Fibroblast of skin of right biceps (primary cell): ENCODE measurements at places on chromosomes 11 and 22.
A peak's percentile ranks its signal among the peaks of the same experiment; 100 is the strongest.

- DNase-seq = peak; percentile 33
These were observed 737 bp downstream of the RBM4 start for GRCh38 chr11:66639066-66639813.

- DNase-seq = no peak
These were observed 248.1 kb downstream of the DLG2 start for GRCh38 chr11:85379066-85379465.

DNA sequence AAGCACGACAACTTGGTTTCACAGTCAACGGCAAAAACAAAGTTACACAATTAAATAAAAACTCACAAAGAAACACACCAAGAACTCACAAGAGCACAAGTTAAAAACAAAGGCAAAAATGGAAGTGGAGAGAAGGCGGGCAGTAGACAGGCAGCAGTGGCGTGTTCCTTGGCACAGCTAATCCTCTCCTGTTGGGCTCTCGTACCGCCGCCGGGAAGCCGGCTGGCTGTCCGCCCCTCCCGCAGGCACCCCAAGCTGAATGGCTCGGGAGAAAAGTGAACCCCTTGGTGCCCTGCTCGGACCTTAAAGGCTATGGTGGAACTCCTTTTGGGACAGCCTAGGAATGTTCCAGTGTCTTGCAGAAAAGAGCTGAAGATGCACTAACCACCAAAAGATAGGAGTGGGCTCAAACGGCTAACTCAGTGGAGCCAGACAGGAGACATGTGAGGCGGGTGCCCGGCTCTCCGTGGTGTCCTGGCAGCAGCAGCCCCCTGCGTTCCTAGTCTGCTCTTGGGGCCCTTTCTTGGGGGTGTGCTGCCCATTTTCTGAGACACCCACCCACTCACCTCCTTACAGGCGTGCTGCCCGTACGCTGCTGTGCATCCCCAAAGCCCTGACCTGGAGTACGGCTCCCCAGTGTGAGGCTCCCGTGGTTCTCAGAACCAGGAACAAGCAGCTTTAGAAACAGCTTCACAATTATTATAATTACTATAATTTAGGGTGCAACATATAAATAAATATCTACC, 86.1 kb upstream of the BID start:
- no peak for DNase-seq

GRCh38 chr11:12668166-12668565, 6.1 kb upstream of the TEAD1 start:
- DNase-seq = no peak

- no peak for DNase-seq
These were observed 36.7 kb downstream of the SMC1B start for GRCh38 chr22:45376703-45377102.

DNA sequence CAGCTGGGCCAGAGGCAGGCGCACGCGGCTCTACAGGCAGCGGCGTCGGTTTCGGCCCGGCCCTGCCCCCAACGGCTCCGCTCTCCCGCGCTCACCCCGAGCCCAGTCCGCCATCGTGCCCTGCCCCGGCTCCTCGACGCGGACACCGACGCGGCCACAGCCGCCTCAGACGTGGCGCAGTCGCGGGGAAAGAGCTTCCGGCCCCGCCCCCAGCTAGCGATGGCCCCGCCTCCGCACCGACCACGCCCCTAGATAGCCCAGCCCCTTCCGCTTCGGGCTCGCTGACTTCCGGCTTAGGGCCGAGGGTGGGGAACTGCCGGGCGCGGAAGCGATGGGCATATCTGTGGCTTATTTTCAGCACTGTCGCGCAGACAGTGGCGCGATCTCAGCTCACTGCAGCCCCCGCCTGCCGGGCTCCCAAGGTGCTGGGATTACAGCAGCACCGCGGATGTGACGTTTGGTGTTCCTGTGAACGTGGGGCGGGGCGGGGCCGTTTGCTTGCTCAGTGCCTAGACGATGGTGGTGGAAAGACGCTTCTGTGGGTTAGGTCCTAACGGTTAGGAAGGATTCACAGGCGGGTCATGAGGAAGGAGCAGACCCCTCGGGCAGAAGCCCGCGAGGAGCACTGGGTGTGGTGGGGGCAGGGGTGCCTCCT, at the start of the genes BET1L and RIC8A:
Gene BET1L (minus strand): TSS at position 192 of the 655 bp plus-strand sequence. CDS start 78 bp downstream, at position 114.
Gene RIC8A (plus strand): TSS at position 501 of the 655 bp plus-strand sequence. CDS start 1,147 bp downstream, outside the sequence.
- DNase-seq = peak; percentile 99

DNA sequence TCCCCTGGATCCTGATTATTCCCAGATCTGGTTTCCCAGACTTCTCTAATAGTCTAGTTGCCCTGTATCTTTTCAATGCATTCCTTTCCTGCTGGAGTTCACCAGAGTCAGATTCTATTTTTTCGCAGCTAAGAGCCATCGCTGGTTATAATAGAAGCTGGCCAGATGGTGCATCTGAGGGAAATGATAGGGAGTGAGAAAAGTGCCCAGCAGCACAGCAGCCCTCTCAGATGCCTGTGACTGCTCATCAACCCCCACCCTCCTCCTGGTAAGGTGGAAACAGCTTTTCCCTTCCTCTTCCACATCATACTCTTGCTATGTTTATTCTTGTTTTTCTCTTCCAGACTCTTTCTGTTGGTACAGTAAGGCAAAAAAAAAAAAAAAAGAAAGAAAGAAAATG, 12.8 kb downstream of the OR8A1 start:
- DNase-seq = no peak

DNA sequence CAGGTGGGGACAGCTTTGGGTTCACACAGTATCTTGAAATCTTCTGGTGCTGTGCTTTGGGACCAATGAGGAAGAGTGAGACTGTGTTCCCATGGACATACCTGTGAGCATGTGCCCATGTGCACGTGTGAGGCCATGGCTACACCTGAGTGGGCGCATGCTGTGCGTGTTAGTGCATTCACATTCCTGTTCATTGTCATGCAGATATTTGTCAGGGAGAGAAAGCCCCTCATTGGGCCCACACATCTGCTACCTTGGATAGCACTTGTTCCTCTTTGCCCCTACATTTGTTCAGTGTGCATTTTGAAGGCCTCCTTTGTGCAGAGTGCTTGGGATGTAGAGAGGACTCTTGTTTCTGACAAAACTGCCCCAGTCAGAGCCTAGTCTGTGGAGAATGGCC, 154.3 kb upstream of the E2F8 start:
- no peak for DNase-seq

- DNase-seq = no peak
These were observed 4.2 kb downstream of the ELF5 start for GRCh38 chr11:34509336-34509876.

DNA sequence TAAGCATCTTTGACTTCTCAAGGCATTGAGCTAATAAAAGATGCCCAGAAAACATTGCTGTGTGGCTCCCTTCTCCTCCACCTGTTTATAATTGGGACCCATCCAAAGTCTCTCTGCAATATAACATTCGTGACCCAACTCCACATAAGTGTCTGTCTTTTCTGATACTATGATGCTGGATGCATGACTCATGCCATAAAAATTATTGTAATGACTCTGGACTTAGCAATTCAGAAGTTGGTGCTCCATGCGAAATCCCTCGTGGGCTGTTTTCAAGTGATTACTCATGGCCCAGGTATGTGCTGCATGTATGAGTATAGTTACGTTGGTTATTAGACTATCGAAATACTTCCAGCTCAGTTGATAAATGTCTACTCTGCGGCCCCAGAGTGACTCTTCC, 11.7 kb downstream of the FJX1 start:
- DNase-seq = peak; percentile 100

- DNase-seq = peak; percentile 36
These were observed 16.7 kb upstream of the TXNRD2 start for GRCh38 chr22:19958083-19959042.

- peak; percentile 41 for DNase-seq
These were observed 9.0 kb upstream of the MALAT1 start for GRCh38 chr11:65489706-65490320.

DNA sequence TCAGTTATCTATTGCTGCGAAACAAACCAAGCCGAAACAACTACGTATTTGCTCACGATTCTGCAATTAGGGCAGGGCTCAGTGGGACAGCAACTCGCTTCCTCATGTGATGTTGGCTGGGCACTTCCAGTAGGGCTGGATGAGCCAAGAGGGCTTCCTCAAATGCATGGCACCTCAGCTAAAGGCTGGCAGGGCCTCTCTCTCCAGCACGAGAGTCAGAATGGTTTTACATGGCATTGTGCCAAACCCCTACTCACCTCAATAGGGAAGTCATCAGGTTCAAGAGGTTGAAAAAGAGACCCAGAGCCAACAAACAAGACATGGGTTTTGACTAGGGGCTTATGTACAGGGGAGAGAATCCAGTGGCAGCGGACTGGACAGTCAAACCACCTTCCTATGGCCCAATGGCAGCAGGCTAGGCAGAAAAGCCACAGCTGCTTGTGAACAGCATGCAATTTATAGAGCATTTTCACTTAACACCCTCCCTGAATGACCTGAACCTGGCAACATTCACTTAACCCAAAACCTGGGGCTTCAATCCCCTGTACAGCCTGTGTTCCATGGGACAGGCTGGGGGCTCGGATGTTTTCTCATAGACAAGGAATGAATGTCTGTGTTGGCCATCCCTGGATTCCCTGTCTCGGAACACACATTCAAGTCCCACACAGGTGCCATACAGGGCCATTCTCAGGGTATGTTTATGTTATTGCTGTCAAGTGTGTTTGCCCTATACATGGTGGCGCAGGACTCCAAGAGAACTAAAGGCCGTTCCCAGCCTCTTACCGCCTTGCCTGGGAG, 154.2 kb upstream of the NAV2 start:
- DNase-seq = no peak

DNA sequence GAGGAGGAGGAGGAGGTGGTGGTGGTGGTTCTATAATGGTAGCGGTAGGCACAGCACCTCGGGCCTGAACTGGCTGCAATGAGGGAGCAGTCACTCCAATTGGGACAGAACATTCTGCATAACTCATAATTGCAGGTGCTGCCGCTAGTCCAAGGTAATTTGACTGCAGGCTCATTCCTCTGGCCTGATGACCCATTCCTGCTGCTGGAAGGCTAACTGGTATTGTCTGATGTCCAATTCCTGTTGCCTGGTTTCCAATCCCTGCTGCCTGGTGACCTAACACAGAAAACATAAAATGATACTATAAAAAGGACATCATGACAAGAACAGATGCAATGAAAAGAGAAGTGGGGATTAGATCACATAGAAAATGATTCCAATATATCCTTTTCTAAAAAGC, 7.9 kb upstream of the AGBL2 start:
- DNase-seq = no peak

DNA sequence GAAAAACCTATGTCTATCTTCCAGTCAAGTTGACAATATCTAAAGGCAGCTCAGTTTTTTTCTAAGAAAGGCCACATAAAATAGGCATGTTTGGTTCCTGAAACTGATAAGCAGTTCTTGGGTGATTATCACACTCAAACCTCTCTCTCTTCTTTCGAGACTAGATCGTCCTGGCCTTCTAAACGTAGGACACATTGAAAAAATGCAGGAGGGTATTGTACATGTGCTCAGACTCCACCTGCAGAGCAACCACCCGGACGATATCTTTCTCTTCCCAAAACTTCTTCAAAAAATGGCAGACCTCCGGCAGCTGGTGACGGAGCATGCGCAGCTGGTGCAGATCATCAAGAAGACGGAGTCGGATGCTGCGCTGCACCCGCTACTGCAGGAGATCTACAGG, 15.1 kb downstream of the CDPF1 start:
- no peak for DNase-seq

DNA sequence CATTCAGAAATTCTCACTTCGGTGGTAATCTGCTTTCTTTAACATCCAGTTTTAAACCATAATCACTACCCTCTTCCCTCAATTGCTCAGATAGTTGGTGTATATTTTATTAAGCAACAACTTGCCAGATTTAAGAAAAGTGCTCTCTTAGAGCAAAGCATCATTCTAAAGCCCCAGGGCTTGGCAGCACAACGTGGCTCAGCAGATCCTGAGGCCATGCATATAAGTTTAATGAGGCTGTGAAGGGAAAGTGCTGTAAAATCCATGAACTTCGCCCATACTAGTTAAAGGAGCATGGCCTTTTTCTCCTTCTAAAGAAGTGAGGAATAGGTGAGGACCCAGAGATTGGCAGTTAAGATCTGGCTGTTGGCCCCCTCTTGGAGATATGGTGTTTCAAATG, 482.3 kb upstream of the CCDC90B start:
- no peak for DNase-seq

- peak; percentile 21 for DNase-seq
These were observed 884 bp downstream of the IL10RA start for GRCh38 chr11:117986981-117987574.

- DNase-seq = no peak
These were observed 163.3 kb downstream of the CEP164 start for GRCh38 chr11:117490911-117491310.

GRCh38 chr11:15099267-15099666, 15.5 kb upstream of the INSC start:
- DNase-seq = no peak

- no peak for DNase-seq
These were observed 6.0 kb upstream of the FGF3 start for GRCh38 chr11:69825037-69825834.

- DNase-seq = no peak
These were observed 12.5 kb downstream of the TAF1D start for GRCh38 chr11:93728792-93729128.

DNA sequence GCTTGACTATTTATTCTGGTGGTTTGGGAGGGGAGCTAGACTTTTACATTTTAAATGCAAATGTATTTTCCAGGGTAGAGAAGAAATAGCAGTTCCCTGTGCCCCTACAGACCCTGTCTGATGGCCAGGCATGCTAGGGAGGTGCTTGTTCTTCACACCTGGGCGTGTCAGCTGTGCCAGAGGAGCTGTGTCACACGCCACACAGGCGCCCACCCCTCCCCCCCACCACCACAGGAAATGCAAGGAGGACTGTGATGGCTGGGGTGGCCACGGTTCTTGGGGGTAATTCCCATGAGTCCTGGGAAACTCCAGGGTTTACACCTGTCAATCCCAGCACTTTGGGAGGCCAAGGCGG, 82.2 kb downstream of the FLI1 start:
- DNase-seq = no peak

DNA sequence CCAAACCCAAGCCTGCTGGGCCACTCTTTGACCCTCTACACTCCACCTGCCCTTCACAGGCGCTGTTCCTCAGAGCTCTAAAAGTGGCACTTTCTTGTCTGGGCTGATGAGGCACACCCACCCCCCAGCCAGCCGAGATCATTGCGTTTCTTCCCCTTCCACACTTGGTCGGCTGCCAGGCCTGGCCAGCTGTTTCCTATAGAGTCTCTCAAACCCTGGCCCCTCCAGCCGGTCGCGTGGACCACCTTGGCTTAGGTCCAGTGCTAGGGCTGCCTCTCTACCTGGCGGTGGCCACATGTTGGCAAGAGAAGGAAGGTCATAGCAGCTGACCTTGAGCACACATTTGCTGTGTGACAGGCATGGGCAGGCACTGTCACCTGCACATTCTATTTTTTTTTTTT, 60.6 kb downstream of the PPP6R2 start:
- peak; percentile 8 for DNase-seq

GRCh38 chr11:69867076-69868005, 48.1 kb upstream of the FGF3 start:
- DNase-seq = no peak

DNA sequence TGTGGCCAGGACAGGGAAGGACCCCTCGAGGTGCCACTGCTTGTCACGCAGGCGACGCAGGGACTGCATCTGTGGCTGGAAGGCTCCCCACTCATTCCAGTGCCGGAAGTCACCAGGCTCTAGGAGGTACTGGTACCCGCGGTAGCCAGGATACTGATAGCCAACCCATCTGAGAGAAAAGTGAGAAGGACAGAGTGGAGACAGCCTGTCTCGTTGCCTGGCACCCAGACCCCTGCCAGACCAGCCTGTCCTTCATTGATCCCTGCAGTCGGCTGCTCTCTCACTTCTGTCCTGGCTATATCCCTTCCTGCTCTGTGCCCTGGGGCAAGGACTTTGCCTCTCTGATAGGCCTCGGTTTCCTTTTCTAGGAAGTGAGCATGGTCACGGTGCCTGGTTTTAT, 9.6 kb upstream of the TPST2 start:
- DNase-seq = no peak

GRCh38 chr22:50326956-50327710, at the start of gene DENND6B:
Gene DENND6B (minus strand): TSS chr22:50327012. CDS start chr22:50326988, 24 bp downstream.
- peak; percentile 81 for DNase-seq
